ENCODE measurements at places on chromosomes 16 and 17.

DNA sequence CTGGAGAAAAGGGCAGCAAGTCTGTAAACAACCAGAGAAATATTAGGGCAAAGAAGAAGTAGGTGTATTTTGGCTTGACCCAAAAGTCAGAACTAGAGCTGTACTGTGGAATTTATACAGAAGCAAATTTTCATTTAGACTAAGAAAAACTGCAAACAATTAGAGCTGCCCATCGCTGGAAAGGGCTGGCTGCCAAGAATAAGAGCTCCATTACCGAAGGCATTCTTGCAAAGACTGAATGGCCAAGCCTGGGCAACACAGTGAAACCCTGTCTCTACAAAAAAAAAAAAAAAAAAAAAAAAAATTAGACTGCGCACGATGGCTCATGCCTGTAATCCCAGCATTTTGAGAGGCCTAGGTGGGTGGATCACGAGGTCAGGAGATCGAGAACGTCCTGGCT, 53.9 kb upstream of the TMC5 start:
- no peak for DNase-seq

DNA sequence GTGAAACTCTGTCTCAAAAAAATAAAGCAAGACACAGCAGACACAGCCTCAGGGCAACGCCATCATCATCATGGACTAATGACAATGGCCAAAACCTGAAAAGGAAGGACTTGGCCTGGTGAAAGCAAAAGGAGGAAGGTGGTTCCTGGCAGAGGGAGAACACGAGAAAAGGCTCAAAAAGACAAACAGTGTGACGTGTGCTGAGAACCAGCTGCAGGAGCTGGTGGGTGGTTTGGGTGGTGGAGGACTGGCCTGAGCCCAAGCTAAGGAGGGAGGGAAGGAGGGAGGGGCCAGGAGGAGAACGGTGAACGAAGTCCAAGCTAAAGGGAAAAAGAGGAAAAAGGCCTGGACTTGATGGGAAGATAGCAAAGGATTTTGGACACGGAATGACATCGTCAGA, 85.1 kb downstream of the SLC39A11 start:
- no peak for DNase-seq

DNA sequence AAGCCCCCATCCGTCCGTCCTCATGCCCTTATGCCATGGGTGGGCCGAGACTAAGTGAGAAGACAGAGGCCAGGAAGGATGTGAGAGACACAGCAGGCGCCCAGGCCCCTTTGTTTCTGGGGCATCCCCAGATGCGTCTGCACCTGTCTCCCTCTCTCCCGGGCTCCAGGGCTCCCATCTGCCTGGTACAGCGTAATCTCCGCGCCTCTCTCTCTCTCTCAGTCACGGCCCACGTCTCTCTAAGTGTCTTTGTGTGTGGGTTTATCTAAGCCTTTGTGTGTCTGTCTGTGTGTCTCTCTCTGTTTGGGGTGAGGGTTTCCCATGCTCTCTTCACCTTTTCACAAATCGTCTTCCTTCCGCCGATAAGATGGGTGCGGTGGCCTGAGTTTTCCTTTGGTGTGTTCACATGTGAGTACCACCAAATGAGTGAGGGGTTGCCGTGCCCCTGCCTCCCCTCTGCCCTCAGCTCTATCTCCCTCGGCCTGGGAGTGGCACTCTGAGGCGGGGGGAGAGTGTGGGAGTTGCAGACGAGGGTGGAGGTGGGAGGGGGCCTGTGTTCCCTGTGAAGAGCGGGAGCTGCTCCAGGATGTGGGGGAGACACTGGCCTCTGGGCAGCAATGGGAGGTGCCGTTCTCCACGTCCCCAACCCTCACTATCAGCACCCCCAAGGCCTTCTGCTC, 25.8 kb upstream of the ABCC3 start:
- DNase-seq = no peak

GRCh38 chr17:2191227-2191626, 112.4 kb downstream of the SMG6 start:
- no peak for DNase-seq

- no peak for DNase-seq
Measured at GRCh38 chr16:56436258-56436657, 10.9 kb upstream of the AMFR start.

DNA sequence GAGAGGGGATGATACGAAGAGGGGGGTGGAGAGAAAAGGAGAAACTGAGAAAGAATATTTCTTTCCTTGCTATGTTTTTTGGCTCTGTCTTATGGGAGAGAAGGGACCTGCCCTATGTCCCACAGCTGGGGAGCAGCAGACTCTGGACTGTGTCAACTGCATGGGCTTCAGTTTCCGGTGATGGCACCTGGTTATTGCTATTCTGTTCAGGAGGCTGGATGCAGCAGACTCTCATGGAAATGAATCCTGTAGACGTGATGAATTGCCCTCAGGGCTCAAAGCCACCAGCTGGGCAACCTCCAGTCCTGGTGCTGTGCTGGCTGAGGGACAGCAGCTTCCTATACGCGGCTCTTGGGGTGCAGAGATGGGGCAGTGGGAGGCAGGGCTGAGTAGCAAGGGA, 121.2 kb downstream of the HAPSTR1 start:
- DNase-seq = no peak

DNA sequence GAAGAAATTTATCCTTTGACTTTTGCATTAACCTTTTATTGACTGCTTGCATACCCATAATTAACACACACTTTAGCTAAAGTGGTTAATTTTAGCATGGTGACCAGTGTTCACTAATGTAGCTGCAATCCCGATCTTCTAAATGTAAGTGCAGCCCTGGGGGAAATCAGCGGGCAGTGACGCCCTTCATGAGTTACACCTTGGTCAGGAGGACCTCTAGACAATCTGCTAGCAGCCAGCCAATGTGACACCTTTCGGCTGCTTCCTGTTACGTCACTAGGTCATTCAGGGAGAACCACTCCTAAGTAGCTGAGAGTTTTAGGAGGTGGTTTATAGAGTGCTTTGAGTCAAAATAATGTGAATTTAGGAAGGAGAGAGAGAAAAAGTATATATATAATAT, 180.5 kb downstream of the IRX3 start:
- DNase-seq = no peak

DNA sequence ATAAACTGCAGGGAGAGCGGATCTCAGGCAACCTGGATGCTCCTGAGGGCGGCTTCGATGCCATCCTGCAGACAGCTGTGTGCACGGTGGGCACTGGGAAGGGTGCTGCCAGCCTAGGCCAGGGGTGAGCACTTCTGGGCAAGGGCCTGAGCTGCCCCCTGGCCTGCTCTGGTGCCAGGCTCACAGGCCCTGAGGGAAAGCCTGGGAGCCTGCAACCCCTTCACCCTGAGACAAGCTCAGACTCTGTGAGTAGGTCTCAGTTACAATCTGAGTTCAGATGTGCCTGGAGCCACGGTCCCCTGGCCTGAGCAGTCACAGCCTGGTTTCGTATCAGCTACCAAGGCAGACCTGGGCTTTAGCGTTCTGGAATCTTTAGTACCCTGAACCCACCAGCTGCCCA, 8.1 kb downstream of the ITGB4 start:
- DNase-seq = no peak

DNA sequence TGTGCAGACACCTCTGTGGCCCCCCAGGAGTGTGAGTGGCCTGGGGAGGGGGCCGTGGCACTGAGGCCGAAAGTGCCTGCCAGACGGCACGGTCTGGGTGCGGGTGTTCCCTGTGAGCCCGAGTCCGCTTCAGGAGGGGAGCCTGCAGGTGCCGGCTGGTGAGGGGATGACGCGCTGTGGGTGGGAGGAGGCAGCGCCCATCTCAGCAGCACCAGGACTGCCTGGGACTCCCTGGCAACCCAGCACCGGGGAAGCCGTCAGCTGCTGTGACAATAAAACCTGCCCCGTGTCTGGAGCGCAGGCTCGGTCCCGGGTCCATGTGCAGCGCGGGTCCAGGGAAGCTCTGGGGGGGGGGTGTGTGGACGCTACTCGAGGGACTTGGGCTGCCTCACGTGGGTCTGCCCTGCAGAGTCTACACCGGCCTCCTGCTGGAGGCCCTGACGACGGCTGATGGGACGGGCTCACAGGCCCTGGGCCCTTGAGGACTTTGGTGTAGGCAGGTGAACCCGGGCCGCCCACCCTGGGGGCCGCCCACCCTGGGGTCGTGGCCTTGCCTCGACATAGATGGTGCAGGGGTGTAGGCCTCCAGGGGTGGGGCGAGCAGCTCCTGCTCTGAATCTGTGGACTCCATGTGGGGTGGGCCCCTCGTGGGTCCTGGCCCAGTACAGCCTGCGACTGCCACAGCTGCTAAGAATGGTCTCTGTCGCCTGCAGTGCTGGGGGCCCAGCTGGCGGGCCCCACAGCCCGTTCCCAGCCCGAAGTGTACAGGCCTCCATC, 5.9 kb upstream of the RAB40C start:
- no peak for DNase-seq

- peak; percentile 95 for DNase-seq
Measured at GRCh38 chr17:75785016-75785890, 647 bp downstream of the UNK start.

DNA sequence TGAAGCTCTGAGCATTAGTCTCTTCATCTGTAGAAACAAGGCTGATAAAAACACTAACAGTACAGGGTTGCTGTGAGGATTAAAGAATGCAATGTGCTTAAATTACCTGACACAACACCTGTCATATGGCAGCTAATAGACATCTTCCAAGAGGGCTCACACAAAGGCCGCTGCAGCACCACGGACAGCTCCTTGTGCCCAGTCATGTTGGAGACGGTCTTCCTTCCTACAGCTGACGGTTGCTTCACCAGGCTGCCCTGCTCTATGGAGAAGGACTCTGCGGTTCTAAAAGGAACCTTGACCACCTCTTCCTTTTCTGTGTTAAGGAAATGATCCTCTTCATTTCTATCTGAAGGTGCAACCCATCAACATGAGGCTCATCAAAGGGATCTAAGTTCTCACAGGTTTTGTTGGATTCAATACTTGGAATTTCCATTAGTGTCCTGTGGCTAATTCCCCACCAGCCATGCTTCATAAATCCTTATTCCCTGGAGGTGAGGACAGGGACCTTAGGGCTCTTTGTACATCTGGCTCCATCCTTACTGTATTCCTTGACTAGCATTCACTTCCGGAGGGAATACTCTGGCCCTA, 138.9 kb upstream of the CES5A start:
- DNase-seq = peak; percentile 55

- no peak for DNase-seq
Measured at GRCh38 chr16:2782583-2783351, 4.6 kb downstream of the PRSS33 start.

DNA sequence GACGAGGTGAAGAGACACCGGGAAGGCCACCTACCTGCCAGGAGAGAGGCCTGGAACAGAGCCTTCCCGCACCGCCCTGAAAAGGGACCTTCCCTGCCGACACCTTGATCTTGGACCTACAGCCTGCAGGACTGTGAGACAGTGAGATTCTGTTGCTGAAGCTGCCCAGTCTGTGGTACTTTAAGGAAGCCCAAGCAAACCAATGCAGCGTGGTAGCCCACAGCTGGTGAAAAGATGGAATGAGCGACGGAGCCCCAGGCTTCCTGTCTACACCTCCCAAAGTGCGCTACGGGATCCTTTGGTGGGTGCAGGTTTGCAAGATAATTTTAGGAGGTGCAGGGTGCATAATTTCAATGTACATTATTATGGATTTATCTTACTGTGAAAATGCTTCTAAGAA, 33.9 kb downstream of the TNFRSF13B start:
- DNase-seq = no peak

DNA sequence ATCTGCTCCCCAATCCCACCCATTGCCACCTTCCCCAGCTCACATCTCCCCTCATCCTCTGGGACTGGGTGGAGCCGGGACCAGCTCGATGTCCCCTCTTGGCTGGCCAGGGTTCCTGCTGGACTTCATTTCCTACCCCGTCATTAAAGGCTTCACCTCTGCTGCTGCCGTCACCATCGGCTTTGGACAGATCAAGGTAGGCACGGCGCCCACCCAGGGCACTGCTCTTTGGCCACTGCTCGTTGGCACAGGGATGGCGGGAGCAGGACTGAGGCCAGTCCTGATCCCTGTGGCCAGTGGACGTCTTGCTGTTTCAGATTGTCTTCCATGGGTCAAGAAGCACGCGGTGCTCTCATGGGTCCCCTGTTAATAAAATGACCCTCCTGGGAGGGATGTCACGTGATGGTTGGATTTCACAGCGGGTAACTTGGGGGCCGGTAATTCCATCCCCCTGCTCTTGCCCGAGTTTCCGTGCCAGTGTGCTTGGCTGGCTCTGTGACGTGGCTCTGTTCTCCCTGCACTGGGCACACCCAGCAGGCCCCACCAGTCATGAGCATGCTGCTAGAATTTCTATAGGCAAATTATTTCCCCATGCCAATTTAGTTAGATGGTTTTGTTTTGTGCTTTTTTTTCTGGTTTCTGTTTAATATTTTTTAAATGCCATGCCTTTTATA, 3.1 kb downstream of the SLC26A11 start:
- DNase-seq = no peak

GRCh38 chr17:69417545-69418483, 3.3 kb downstream of the MAP2K6 start:
- no peak for DNase-seq

DNA sequence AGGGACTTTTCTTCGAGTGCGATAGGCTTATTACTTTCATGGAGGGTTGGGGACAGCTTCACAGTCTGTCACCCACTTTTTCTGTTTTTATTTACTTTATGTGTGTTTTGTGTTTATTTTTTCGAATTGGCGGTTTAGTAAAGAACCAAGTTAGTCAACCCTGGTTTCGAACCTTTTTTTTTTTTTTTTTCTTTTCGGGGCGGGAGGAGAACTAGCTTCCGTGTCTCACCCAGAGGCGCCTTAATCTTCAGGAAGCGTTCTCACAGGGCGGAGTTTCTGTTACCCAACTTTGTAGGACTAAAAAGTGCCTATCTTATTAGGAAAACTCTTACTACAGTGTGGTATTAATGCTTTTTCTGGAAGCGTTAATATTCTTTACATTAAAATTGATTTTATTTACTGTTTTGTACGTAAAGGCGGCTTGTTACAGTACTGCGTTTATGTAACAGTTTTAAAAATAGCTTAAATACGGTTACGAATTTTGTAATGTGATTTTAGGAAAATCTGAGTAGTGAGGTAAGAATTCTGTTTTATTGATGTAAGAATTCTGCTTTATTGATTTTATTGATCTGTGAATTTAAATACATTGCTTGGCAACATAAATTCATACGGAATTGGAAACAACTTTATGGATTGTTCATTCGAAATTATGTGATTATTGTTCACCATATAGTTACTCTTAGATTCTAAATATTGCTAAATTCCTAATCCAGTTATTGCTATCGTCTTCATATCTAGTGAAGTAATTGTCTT, 885 bp downstream of the ZNF207 start:
- peak; percentile 83 for DNase-seq

DNA sequence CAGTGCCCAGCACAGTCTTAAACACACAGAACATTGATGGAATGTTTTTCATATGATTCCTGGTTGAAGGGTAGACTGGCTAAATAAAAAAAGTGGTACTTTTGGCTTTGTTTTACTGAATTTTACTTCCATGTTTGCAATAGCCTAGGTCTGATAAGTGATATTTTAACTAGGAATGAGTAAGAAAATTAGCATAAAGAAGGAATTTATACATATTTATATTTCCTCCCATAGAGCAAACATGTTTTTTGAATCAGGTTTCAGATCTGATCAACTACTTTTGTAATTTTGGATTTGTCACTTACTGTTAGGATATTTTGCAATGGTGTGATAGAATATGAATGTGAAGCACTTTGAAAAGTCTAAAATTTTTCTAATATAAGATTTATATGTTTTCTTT, 7.2 kb downstream of the NF1 start:
- DNase-seq = no peak

GRCh38 chr17:75269844-75270217, 1.2 kb downstream of the MIF4GD start:
- no peak for DNase-seq

GRCh38 chr17:35242158-35242804, 591 bp upstream of the SLFN5 start:
- DNase-seq = peak; percentile 26

- no peak for DNase-seq
Measured at GRCh38 chr16:15932939-15933338, 16.5 kb upstream of the ABCC1 start.

GRCh38 chr17:61072648-61073047, 327.0 kb upstream of the TBX2 start:
- DNase-seq = no peak
